ENCODE measurements at places on chromosomes 3 and 15.

GRCh38 chr3:10192953-10193691, 28.4 kb downstream of the IRAK2 start:
- peak; percentile 46 for DNase-seq

- no peak for DNase-seq
Measured at GRCh38 chr3:111415018-111415417, 127.0 kb upstream of the CD96 start.

- no peak for DNase-seq
Measured at GRCh38 chr15:61584410-61584809, 355.3 kb upstream of the RORA start.

DNA sequence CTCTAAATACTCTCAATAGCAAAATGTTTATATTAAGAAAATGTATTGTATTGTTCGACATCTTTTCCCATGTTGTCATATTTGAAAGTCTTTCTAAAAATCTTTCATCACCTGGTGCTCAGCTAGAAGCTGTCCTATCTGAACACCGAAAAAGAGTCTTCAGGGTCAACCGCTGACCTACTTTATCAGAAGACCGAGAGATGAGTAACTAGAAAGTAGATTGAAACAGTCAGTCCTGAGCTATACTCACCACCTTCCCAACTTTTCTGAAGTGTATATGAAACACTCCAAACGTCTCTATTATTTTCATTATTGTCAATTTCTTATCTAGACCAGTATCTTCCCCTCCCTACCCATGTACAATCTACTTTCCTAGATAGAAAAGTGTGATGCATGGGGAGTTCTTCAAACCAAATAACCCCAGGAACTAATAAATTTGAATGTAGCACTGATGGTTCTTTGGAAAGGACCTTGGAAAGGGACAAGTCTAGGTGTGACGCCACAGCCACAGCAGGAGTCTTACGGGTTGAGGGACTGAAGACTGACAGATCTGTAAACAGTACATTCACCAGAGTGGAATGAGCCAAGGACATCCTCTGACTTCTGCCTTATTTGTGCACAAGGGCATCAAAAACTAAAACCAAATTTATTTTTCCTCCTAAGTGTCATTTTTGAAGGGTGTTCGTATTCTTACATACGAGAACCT, 58.6 kb downstream of the TMOD3 start:
- no peak for DNase-seq

DNA sequence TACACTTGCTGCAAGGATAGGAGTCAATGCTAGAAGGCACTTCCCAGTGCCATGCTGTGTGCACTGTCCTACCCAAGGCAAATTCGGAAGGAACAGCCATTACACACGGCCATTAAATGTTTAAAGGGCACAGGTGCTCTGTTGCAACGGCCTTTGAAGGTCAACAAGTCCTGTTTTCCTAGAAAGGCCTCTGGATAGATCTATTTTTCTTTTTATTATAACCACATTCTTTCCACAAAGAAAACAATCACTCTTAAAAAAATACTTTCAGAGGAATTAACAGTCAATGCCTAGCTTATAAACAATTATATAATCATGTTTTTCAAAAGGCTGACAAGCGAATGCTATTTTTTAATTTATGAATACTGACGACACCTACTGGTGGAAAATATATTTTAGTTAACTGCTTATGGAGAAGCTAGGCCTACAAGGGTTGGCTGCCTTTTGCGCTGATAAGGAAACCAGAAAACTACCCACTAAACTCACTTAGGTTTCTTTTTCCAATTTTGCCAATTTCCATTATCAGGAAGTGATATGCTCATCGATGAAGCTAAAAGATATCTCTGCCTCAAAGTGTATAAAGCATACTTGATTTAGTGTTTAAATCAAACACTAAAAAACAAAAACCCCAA, 2.4 kb downstream of the ARHGEF3 start:
- DNase-seq, result peak; percentile 39

- DNase-seq, result no peak
Measured at GRCh38 chr15:69128667-69129311, 31.6 kb upstream of the GLCE start.

- DNase-seq, result no peak
Measured at GRCh38 chr3:16011376-16011775, 163.1 kb upstream of the GALNT15 start.

- no peak for DNase-seq
Measured at GRCh38 chr3:65560901-65561300, 477.8 kb downstream of the MAGI1 start.

DNA sequence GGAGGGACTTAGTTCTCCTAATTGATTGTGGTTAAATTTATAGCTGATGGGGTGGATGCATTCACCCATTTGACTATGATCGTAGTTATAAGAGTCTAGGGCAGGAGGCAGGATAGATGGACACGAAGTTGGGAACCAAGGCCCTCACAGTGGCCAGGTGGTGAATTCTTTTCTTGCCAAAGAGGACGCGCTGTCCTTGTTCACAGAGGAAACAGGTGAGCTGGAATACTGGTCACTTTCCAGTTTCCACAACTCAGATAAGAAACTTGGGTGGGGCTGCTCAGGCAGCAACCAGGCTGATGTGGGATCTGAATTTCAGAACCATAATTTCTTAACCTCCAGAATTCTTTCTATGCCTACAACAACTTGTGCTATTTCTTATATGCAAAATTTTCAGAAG, 34.0 kb upstream of the ICE2 start:
- DNase-seq, result no peak

- no peak for DNase-seq
Measured at GRCh38 chr3:168216851-168217250, 121.1 kb upstream of the GOLIM4 start.

DNA sequence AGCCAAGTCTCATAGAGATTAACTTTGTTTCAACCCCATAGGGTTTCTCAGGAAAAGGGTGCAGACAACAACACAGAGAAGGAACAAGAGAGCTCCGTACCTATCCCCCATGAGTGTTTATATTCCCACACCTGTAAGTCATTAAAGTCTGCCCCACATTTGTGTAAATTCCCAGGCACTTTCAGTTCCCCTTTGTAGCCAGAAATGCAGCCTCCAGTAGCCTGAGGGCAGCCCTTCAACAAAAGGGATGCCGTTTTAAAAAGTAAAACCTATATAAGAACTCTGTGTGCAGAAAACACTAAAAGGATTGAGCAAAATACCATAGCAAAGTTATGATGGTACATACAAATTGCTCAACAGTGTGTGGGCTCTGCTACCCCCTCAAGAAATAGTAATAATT, 59.7 kb upstream of the TMEM108 start:
- DNase-seq, result no peak

GRCh38 chr3:48684054-48684349, 1.7 kb downstream of the NCKIPSD start:
- no peak for DNase-seq

DNA sequence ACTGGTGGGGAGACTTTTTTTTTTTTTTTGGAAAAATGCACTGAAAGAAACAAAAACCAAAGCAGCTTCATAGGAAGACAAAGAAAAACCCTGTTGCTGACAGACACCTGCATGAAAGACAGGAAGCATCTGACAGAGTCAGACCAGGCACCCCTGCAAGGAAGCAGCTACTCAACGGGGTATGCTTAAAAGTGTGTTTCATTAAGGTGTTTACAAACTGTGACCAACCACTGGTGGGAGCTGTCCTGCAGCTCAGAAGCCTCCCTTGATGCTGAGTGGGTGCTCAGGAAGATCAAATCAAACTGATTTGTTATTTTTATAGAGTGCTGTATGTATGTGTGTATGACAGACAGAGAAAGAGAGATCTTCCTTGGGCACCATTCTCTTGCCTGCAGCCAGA, 34.7 kb upstream of the AGBL1 start:
- DNase-seq, result no peak

GRCh38 chr3:190424478-190425439, 24.9 kb downstream of the TMEM207 start:
- no peak for DNase-seq

GRCh38 chr3:183815563-183815940, 9.8 kb downstream of the MAP6D1 start:
- DNase-seq, result no peak

DNA sequence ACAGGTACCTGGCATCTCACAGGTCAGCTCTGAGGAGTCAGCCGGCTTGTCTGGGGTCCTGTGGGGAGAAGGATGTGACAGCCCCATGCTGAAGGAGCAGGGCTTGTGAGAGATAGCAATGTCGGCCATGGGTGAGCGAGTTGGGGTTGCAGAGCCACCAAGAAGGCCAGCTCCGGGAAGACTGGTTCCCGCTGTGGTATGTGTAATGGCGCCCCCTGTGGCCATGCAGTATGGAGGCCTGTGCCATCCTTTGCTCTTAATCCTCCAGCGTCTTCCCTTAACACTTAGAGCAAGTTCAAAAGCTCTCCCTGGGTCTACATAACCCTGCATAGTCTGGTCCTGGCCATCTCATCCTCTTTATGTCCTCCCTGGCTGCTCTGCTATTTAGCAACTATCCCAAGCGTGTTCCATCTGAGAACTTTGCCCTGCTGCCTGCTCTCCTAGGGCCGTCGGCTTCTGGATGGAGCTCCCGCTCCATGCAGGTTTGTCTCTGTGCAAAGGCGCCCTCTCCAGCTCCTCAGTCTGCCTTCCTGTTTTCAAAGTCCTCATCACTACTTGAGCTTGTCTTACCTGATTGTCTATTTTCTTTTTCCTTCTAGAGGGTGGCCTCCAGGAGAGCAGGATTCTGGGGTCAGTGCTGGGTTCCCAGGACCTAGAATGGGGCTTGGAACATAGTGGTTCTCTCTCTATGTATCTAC, 40.8 kb upstream of the IQCF6 start:
- DNase-seq, result no peak

- no peak for DNase-seq
Measured at GRCh38 chr3:189316296-189317019, 144.7 kb downstream of the TPRG1 start.

GRCh38 chr15:67563092-67563491, 20.6 kb downstream of the MAP2K5 start:
- no peak for DNase-seq

GRCh38 chr3:126465928-126466544, 9.7 kb downstream of the ZXDC start:
- DNase-seq, result no peak

GRCh38 chr3:138371070-138371965, 22.9 kb downstream of the MRAS start:
- DNase-seq, result no peak

GRCh38 chr3:25592510-25592968, 72.2 kb downstream of the TOP2B start:
- no peak for DNase-seq

- peak; percentile 51 for DNase-seq
Measured at GRCh38 chr15:101003081-101003480, 83.9 kb downstream of the LRRK1 start.

GRCh38 chr3:38626171-38626570, 23.3 kb downstream of the SCN5A start:
- no peak for DNase-seq

- DNase-seq, result no peak
Measured at GRCh38 chr15:100277087-100277855, 64.5 kb downstream of the ADAMTS17 start.

GRCh38 chr3:189964623-189965332, 155.9 kb downstream of the P3H2 start:
- DNase-seq, result no peak

GRCh38 chr3:74021449-74021848, 396.7 kb upstream of the PDZRN3 start:
- DNase-seq, result no peak

DNA sequence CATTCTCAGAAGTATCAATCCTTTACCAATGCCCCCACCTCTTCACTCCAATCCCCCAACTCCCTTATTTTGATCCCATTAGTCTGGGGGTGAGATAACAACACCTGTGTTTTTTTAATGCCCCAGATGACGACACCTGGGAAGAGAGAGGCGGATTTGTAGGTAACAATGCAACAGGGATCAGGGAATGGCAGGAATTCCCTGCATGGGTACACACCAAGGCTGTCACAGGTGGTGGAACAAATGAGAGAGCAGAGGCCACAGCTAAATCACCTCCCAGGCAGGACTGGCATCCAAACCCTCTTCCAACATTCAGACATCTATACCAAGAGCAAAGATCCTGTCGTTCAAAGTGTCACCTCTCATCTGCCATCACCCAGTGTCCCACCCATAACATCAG, 319.2 kb upstream of the TRIM42 start:
- DNase-seq, result no peak

DNA sequence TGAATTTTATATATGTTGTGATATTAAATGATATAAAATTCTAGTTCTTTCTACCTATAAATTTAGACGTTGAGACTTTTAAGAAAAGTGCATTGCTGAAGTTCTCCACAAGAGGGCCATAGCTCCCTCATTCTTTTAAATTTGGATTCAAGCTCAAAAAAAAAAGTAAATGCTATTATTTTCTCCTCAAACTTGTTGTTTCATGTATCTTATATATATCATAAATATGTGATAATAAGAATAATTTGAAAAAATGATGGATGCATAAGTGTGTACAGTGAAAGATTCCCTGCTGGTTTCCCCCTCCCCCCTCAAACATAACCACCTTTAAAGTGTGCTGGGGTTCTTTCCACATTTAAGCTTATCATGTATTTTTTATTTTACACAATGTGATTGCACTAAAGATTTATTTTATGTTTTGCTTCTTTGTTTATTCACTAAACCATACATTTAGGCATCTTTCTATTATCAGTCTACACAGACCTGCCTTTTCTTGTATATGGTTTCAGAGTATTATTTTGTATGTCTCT, 769.4 kb upstream of the GOLIM4 start:
- no peak for DNase-seq

DNA sequence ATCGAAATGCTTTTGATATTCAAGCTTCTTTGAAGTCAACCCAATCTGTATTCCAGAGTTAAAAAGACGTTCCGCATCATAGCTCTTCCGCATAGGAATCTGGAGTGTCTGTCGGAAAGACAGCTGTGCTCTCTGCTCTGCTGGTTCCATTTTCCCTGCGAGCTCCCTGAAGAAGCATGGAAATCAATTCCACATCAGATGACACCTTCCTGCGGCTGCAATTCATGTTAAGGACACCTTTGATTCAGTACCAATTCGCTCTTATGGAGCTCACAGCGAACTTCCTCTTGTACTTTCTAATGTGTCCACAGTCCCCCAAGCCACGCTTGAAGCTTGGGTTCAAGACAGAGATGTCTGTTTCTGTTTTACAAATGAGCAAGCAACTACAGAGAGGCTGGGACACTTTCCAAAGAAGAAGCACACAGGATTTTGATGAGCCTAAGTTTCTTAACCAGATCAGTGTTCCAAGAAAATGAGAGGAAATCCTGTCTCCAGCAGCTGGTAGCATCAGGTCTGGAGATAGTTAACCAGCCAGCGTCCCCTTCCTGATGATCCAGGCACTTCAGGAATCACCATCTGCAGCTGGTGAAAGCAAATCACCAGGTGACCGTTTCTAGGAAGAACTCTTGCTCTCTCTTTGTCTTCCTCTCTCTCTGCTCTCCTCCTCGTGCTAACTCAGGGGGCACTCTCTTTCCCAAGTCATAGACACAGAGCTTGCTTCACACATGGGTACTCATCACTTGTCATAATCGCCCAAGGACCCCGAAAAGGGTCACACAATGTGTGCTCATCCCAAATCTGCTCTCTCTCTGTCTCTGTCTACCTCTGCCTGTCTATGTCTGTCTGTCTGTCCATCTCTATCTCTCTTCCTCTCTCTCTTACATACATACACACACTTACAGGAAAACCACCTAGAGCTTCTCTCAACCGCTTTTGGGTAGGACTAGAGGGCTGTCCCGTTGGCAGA, 281.8 kb downstream of the FAM43A start:
- DNase-seq, result no peak
